ENCODE measurements at places on chromosomes 1 and 21.
A peak's percentile ranks its signal among the peaks of the same experiment; 100 is the strongest.

GRCh38 chr1:1079408-1080121 is 5.5 kb upstream of the RNF223 start:
- peak; percentile 49 for DNase-seq

DNA sequence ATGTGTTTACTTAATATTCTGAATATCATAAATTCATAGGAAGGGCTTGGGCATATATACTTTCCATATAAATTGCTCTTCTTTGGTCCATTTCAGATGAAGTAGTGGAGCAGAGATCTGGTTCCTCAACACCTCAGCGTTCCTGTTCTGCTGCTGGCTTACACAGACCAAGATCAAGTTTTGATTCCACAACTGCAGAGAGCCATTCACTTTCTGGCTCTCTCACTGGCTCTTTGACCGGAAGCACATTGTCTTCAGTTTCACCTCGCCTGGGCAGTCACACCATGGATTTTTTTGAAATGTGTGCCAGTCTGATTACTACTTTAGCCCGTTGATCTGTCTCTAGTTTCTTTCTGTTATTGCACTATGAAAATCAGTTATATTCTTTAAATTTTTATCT is 62.3 kb downstream of the PRKAA2 start:
- DNase-seq, result no peak

- no peak for DNase-seq
These were observed 27.3 kb upstream of the ACTA1 start for GRCh38 chr1:229461032-229461668.

DNA sequence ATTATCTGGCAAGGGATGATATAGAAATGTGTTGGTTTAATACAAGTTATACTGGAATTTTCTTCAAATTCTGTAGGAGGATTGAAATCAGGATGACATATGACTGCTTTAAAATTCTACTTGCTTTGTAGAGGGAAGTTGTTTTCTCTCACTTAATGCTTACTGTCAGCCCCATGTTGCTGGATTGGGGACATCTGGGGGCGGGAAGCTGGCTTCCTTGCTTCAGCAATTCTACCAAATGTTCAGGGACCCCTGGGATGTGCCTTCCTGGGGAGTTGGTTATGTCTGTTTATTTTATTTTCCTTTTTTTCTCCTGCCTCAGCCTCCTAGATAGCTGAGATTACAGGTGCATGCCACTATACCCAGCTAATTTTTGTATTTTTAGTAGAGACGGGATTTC is 63.5 kb downstream of the CNIH3 start:
- DNase-seq, result no peak

- no peak for DNase-seq
These were observed 59.7 kb downstream of the MIER1 start for GRCh38 chr1:66984491-66984890.

- peak; percentile 37 for DNase-seq
These were observed at the start of gene RAP1GAP for GRCh38 chr1:21669258-21670058. Gene RAP1GAP, minus strand, starts transcription at chr1:21669357. Its CDS starts 49,325 bp downstream, at chr1:21620032.

DNA sequence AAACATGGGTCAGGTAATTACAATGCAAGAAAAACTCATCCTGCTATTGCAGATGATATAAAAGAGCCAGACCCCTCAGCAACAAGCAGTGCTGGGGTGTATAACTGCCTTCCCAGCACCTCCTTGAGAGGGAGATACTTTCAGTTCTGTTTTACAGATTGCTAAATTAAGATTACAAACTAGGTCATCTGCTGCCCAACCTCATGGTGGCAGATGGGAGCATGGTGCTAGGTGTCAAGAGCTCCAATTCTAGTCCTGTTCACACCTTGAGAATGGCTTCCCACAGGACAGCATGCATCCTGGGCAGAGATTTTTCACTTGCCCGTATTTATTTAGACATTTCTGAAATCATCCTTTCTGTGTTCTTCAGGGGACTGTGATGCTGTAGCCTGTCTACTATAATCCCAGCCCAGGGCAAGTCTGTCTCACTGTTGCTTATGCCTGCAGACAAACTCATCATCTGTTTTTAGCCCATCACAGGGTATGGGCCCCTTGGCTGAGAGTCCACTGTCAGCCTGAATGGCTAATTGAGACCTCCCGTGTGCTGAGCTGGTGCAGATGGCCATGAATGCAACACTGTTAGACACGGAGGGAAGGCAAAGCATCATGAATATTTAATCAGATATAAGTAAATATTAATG is 40.2 kb upstream of the PBX1 start:
- no peak for DNase-seq

DNA sequence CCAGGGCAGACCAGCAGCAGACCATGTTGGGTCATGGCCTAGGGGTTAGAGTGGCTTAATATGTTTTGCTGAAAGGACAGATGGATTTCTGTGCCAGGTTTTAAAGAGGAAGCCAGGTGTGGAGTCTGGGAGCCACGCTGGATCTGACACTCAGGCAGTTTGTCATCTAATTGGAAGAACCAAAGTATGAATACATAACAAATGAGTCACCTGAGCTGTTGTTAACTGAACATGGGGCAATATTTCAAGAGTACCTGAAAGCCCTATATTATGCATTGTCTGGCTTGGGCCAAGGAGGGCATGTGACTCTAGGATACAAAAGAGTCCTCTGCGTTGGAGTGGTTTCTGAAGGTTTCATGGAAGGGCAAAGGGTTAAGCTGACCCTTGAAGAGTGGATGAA is 70.6 kb downstream of the LMO4 start:
- no peak for DNase-seq

DNA sequence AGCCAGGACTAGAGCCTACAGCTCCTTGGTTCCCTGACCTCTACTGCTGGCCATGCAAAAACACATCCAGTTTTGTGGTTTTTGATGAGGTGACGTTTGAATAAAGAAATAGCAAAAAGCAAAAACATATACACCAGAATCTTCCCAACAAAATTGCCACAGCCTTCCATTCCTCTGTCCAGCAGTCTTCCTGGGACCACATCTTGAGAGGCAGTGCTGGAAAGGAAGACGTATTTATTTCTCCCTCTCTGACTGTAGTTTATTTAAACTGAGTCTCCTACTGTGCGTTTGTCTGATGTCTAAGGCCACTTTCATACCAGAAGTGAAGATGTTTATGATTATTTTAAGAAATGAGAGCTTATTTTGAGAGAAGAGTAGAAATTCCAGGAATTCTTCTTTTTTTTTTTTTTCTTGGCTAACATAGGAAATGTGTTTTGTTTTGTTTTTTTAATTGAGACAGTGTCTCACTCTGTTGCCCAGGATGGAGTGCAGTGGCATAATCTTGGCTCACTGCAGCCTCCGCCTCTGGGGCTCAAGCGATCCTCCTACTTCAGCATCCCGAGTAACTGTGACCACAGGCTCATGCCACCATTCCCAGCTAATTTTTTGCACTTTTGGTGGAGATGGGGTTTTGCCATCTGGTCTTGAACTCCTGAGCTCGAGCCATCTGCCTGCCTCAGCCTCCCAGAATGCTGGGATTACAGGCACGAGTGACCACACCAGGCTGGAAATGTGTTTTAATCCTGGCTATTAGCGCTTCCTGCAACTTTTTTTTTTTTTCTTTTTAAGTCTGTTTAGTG is 118.5 kb downstream of the ITSN1 start:
- no peak for DNase-seq

- DNase-seq, result no peak
These were observed 289.7 kb downstream of the TM2D1 start for GRCh38 chr1:61435226-61435625.

GRCh38 chr1:17616731-17617279 is 77.3 kb downstream of the ARHGEF10L start:
- DNase-seq, result no peak

- DNase-seq, result no peak
These were observed 467.6 kb upstream of the ZRANB2 start for GRCh38 chr1:71548398-71548890.

GRCh38 chr1:197761654-197762053 is 13.6 kb downstream of the DENND1B start:
- no peak for DNase-seq

- DNase-seq, result no peak
These were observed 25.5 kb downstream of the TNR start for GRCh38 chr1:175717610-175718540.

GRCh38 chr1:161182214-161182613 is 4.9 kb upstream of the B4GALT3 start:
- DNase-seq, result peak; percentile 65

DNA sequence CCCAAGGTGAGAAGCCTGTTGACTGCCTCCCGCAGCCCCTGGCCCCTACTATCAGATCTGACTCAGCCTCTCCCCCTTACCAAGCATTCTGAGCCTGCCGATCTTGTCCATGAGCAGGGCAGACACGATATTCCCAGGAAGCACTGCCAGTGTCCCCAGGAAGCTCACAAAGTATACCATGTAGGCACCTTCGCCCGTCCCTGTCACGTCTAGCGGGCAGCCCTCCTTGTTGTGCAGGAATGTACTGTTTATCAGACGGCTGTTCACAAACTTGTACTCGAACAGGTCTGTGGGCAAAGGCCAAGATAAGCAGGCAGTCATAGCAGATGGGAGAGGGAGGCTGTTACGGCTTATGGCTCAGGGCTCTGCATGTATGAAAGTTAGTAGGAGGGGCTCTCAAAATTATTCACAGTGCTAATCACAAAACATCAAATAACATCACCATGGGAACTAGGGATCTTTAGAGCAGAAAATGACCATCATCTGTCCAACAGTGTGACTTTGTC is 7.3 kb downstream of the BOLA1 start:
- DNase-seq, result no peak

DNA sequence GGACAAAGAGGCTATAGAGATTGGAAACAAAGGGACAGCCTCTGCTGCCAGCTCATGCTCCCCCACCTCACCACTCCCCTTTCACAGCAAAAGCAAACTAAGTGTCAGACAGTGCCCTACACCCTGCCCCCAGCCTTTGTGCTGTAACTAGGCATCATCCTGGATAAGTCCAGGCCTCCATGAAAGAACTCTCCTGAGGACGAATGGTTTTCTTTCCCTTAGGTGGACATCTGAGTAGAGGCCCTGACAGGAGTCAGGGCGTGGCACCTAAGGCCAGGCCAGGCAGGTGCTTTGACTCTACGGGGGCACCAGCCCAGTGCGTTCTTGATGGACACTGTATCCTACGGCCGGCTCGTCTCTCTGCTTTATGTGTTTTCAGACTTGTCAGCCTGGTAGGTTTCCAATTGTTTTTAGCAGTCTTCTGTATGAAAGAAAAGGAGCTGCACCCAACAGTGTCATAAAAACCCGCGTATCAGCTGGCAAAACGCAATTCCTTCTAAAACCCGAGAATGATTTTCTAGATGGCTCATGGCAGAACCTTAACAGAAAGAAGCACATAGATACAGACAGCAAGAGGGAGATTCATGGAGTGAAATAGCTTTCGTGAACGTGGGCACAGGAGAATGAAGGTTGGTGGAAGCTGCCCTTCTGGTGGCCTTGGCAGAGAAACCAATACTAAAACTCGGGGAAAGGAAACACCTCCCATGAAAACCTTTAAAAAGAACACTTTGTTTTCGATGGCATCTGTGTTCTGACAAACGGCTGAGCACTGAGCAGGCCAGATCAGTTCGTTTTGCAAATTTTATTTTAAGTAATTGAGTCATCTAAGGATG is 51.7 kb upstream of the AJAP1 start:
- DNase-seq, result no peak

GRCh38 chr1:76074321-76075187 is at the start of gene ST6GALNAC3:
Gene ST6GALNAC3, plus strand, starts transcription at chr1:76074746.
- peak; percentile 81 for DNase-seq

- DNase-seq, result no peak
These were observed 22.9 kb upstream of the ARHGEF10L start for GRCh38 chr1:17516303-17517214.

DNA sequence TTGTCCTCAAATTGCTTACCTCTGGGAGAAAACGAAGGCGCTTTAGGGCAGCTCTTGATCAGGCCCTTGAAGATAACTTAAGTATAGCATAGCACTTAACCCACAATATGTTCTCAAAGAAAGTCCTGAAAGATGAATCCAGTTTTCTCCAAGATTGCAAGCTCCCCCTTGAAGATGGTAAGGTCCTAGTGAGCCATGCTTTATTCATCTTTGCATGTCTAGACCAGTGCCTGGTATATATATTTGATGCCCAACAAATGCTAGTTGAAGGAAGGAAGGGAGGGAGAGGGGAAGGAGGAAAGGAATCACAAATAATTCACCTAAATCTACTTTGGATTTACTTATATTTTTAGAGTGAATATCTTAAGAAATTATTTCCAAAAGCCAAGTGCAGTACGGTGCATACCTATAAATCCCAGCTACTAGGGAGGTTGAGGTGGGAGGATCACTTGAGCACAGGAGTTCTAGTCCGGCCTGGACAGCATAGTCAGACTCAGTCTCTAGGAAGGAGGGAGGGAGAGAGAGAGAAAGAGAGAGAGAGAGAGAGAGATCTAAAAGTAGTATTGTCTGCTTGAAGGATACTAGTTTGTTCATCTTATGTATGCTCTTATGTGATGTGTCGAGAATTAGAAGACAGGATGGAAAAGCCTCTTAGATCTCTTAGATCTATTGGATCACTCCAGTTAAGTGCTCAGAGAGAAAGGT is 25.0 kb downstream of the PBX1 start:
- no peak for DNase-seq

DNA sequence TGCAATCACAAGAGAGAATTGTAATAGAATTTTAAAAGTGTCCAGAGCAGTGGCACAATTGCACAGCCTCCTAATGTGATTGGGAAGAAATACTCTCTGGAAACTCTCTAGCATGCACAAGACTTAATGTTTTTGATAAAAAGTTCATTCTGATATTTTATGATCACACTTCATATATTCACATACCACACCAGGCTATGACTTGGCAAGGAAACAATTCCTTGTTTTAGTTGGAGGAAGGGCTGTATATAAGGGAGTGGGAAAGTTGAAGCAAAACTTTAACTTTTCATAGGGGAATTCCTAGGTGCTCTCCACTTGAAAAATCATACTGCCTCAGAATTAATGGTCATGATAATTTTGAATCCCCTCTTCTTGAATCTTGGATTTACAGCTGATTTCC is 61.5 kb upstream of the ASB17 start:
- no peak for DNase-seq

GRCh38 chr1:25869909-25870606 is 5.5 kb downstream of the PAQR7 start:
- no peak for DNase-seq

DNA sequence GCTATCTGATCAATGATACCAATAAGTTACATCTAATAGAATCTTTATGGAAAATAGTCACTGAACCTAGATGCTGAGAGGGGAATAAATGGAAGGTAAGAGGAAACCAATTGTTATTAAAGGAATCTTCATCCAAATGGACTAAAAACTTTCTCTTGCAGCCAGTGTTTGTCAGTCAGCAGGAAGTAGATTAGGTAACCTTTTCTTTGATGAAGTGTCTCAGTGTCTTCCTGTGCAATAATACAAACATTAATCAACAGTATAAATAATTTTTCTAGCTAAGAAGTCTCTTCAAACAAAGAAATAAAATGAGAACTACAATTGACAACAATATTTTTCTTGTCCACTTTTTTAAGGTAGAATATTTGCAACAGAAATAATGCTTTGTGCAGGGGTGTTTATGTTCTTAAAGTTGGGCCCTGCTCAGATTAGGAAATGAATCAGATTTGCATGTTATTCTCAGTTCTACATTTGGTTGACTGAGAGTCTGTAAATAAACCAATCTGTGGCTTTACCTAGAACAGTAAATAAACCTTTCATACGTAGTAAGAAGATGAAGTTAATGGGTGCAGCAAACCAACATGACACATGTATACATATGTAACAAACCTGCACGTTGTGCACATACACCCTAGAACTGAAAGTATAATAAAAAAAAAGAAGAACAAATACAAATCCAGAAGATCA is 391.4 kb downstream of the MRPL39 start:
- DNase-seq, result no peak

GRCh38 chr1:45512641-45513054 is 9.0 kb downstream of the PRDX1 start:
- DNase-seq, result peak; percentile 52

All from activated naive CD4-positive, alpha-beta T cell treated with anti-CD3 and anti-CD28 coated beads, Interleukin-2, amount 50 U/mL, for 16 hours (primary cell).